GM12878 (cell line): ENCODE measurements at places on chromosomes 3 and 15. TPM values are rescaled to one million over a fixed set of nuclear protein-coding genes. Genes with fewer than 3 reads are reported as not detected.

GRCh38 chr3:120460181-120460790 lies 9.5 kb upstream of the FSTL1 start:
- no peak for DNase-seq
- H3K27me3 ChIP-seq, result no peaks in the 10 kb centered on the region
- no peaks in the 10 kb centered on the region for H3K4me1 ChIP-seq
- H3K36me3 ChIP-seq, result no peaks in the 10 kb centered on the region
- no peak overlapping the region for H3K4me3 ChIP-seq

DNA sequence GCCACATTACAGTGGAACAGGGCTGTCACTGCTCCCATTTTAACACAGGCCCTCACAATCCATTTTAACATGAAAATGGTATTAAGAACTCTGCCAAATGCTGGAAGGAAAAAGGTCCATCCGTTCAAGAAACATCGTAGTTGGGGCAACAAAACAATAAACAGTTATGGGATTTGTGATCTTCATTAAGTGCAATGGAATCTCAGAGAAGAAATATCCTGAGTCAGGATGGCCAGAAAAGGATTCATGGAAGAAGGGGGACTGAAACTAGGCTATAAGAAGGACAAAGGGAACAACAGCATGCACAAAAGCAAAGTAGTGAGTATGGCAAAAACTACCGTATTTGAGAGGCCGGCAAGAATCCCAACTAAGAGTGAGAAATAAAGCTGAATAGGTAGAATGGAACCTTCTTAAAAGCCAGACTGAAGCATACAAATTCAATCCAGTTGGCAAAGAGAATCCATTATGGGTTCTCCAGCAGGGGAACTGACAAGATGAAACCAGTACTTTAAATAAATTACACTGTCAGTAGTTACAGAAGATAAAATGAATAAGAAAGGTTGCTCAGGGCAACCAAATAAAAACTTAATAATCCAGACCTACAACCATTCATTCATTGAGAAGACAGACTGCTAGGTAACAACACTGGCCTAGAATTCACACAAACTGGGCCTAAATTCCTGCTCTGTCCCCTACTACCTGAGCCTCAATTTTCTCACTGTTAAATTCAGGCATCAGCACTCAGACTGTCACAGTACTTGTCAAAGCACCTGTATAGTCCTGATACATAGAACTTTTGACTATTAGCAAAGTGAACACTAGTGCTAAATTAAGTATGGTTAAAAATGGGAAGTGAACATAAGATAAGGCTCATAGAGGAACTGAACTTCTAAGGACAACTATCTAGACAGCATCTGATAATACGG lies 6.3 kb downstream of the TBL1XR1 start:
- peak overlapping the region; percentile 42 for H3K4me3 ChIP-seq
- no peak overlapping the region for H3K27ac ChIP-seq
- no peaks in the 10 kb centered on the region for H3K36me3 ChIP-seq

DNA sequence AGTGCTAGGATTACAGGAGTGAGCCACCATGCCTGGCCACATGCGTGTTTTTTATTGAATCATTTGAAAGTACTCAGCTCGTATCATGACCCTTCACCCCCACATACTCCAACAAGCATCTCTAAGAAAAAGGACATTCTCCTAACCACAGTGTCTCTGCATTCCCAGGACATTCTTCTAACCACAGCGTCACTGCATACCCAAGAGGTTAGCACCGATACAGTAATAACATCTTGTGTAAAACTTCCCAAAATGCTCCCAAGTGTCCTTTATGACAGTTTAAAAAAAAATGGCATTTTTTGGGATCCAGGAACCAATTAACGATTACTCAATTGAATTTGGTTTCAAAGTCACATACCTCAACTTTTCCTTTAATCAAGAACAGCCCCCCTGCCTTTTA lies 39.6 kb downstream of the FLNB start:
- H3K27ac ChIP-seq, result no peak overlapping the region
- H3K36me3 ChIP-seq, result no peaks in the 10 kb centered on the region
- H3K27me3 ChIP-seq, result no peaks in the 10 kb centered on the region
- no peak overlapping the region for H3K4me3 ChIP-seq
- H3K4me1 ChIP-seq, result peaks cover 12% of the 10 kb centered on the region
- no peak for DNase-seq

- H3K36me3 ChIP-seq, result no peaks in the 10 kb centered on the region
- H3K4me3 ChIP-seq, result no peak overlapping the region
- H3K27me3 ChIP-seq, result no peaks in the 10 kb centered on the region
Measured at GRCh38 chr3:180466401-180467011, 135.5 kb upstream of the TTC14 start.

Gene SLC22A13
- not detected in 2 replicates for polyA plus RNA-seq
